DMS 273 treated with DMSO at 0.1 percent for 48 hours (cell line): ENCODE measurements at places on chromosomes 13 and 19.

DNA sequence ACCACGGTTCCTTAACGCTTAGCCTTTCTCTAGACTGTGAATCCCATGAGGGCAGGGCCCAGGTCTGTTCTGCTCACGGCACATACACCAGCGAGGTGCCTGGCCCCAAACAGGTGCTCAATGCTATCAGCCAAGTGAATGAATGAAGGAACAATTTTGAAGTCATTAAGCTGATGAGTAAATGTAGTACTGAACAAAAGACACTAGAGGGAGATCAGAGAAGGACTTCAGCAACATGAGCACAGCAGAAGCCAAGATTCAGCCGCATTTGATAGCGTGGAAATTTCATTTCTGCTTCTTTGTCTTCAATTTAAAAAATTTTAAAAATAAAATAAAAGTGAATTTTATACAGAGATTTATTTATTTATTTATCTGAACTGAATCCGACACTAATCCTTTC lies 20.1 kb upstream of the MYO16 start:
- DNase-seq, result no peak

GRCh38 chr13:73096173-73096572 lies 37.4 kb downstream of the KLF5 start:
- DNase-seq, result no peak

DNA sequence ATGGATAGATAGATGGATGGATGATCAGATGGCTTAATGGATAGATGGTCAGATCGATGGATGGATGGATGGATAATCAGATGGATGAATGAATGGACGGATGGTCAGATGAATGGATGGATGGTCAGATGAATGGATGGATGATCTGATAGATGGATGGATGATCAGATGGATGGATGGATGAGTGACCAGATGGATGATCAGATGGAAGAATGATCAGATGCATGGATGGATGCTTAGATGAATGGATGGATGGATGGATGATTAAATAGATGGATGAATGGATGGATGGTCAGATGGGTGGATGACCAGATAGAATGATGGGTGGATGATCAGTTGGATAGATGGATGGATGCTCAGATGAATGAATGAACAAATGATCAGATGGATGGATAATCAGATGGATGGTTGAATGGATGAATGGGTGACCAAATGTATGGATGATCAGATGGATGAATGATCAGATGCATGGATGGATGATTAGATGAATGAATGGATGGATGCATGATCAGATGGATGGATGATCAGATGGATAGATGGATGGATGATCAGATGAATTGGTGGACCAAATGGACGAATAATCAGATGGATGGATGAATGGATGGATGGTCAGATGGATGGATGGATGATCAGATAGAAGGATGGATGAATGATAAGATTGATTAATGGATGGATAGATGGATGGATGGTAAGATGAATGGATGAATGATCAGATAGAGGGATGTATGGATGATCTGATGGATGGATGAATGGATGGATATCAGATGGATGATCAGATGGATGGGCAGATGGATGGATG lies 205.1 kb downstream of the TEX29 start:
- DNase-seq, result no peak

- DNase-seq, result no peak
Measured at GRCh38 chr13:45715351-45715750, 13.2 kb downstream of the CBY2 start.

- DNase-seq, result peak; percentile 48
Measured at GRCh38 chr19:16628984-16629691, 1.1 kb upstream of the MED26 start.
